ENCODE measurements at places on chromosomes 2 and 18. TPM values are rescaled to one million over a fixed set of nuclear protein-coding genes. Genes with fewer than 3 reads are reported as not detected.

FBLN7 gene
- total RNA-seq: 1.8 TPM

RNF152 gene
- 1.2 TPM for total RNA-seq

BOK gene
- 11.4 TPM for total RNA-seq

AOX1 gene
- 229 TPM for total RNA-seq

ANKRD30B gene
- total RNA-seq: not detected

OTX1 gene
- total RNA-seq: 0.20 TPM

HOXD12 gene
- total RNA-seq: not detected

CPLX4 gene
- not detected for total RNA-seq

DYSF gene
- 0.20 TPM for total RNA-seq

GRB14 gene
- total RNA-seq: 0.37 TPM

SDC1 gene
- 20.3 TPM for total RNA-seq

HSPE1 gene
- 90.9 TPM for total RNA-seq

SCYGR4 gene
- not detected for total RNA-seq

All from subcutaneous preadipocyte (primary cell).